ENCODE measurements at places on chromosomes 4 and X.

DNA sequence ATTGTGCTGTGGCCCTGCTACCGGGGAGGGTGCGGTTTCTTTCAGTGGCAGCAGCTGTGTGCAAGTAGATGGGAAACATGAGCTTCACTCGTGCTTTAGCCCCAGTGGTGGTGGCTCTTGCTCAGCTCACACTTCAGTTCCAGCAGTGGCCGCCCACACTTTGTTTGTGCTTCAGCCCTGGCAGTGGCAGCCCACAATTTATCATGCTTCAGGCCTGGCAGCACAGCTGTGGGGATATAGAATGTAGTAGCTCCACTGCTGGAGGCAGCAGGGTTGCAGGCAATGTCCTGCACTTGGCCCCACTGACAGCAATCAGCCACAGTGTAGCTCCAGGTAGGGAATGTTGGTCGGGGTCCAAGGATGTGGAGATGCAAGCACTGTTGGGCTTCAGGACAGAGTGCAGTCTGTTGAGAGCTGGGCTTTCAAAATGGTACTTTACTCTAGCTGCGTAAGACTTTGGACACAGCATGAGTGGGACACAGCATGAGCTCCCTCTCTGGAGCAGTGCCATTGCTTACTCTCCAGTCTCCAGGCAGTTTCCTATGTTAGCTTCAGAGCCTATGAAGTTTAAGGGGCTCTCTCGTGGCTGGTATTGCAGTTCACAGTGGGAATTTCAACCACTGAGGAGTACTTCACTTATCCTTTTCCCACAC lies 413.1 kb downstream of the PDGFC start:
- no peak for DNase-seq

DNA sequence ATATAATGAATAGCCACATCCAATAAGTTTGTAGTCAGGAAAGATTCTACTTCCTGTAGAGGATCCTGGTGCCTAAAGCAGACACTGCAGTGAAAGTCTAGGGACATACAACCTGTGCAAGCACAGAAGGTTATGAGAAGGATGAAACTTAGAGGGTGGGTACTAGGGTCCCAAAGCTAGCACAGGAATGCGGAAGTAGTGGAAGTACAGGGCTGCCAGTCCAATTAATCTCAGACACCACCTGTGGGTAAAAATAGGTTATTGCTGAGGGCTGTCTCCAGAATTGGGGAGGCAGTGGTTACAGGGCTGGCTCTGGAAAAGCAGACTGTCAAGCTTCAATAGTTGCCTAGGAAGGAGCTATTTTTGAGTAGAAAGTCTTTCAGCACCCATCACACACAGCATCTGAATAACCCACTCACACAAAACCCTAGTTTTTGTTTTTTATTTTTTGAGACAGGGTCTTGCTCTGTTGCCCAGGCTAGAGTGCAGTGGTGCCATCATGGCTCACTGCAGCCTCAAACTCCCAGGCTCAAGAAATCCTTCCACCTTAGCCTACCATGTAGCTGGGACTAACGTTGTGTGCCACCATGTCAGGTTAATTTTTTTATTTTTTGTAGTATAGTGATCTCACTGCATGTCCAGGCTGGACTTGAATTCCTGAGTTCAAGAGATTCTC lies 50.8 kb upstream of the ELF2 start:
- DNase-seq: no peak

DNA sequence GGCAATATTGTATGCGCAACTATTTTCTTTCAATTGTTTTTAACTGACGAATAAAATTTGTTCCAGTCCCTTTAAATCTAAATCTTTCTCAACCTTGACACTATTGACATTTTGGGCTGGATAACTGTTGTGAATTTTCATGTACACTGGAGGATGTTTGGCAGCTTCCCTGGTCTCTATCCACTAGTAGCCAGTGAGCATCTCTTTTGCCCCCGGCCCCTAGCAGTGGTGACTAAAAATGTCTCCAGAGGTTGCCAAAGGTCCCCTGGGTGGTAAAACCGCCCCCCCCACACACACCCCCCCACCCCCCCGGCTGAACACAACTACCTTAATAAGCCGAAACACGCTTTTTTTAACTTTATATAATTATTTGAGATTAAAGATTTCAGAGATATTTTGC lies 514 bp downstream of the FANCB start:
- no peak for DNase-seq

- no peak for DNase-seq
Measured at GRCh38 chr4:109232681-109233080, 69.8 kb downstream of the COL25A1 start.

GRCh38 chr4:175906384-175906783 lies 94.3 kb upstream of the GPM6A start:
- no peak for DNase-seq
